RPMI7951 (cell line): ENCODE measurements at places on chromosomes 12 and 14. TPM values are rescaled to one million over a fixed set of nuclear protein-coding genes. Genes with fewer than 3 reads are reported as not detected.

PAH gene
- not detected in 2 replicates for total RNA-seq

HDAC7 gene
- total RNA-seq = 13.9 and 16.0 TPM in 2 replicates

SERPINA9 gene
- not detected in 2 replicates for total RNA-seq

OAS1 gene
- total RNA-seq = 12.4 and 13.1 TPM in 2 replicates

PDZRN4 gene
- not detected in 2 replicates for total RNA-seq

TMBIM6 gene
- total RNA-seq = 653 and 692 TPM in 2 replicates

AQP5 gene
- not detected in 2 replicates for total RNA-seq

TMEM229B gene
- 3.7 TPM in 2 replicates for total RNA-seq

OR6C70 gene
- not detected in 2 replicates for total RNA-seq

GALC gene
- 10.8 and 14.8 TPM in 2 replicates for total RNA-seq

ARL6IP4 gene
- 101 and 174 TPM in 2 replicates for total RNA-seq

CD4 gene
- 3.5 and 5.4 TPM in 2 replicates for total RNA-seq

CSRP2 gene
- total RNA-seq = 64.2 and 86.6 TPM in 2 replicates

SINHCAF gene
- 31.4 and 32.7 TPM in 2 replicates for total RNA-seq

TAS2R42 gene
- total RNA-seq = not detected in 2 replicates

FGF23 gene
- not detected in 2 replicates for total RNA-seq

CCDC38 gene
- not detected in 2 replicates for total RNA-seq

LUM gene
- 56.5 and 102 TPM in 2 replicates for total RNA-seq

PMCH gene
- total RNA-seq = not detected in 2 replicates

FAM222A gene
- total RNA-seq = 0.24 and 0.39 TPM in 2 replicates

POC1B gene
- 10.7 and 19.9 TPM in 2 replicates for total RNA-seq

TEX22 gene
- not detected in 2 replicates for total RNA-seq

INHBE gene
- total RNA-seq = 0.24 and 0.88 TPM in 2 replicates

TAS2R7 gene
- total RNA-seq = not detected in 2 replicates

SCN8A gene
- 0.29 and 0.60 TPM in 2 replicates for total RNA-seq

P2RX4 gene
- 8.9 and 10.1 TPM in 2 replicates for total RNA-seq

METAP2 gene
- 62.2 and 72.0 TPM in 2 replicates for total RNA-seq

LRRC9 gene
- total RNA-seq = not detected in 2 replicates

GUCY2C gene
- total RNA-seq = not detected in 2 replicates

GYS2 gene
- total RNA-seq = not detected in 2 replicates

EGLN3 gene
- 3.2 and 4.4 TPM in 2 replicates for total RNA-seq

BMP4 gene
- total RNA-seq = 76.8 and 77.1 TPM in 2 replicates

DHRS2 gene
- total RNA-seq = 7.1 and 8.7 TPM in 2 replicates

ACOT4 gene
- 3.0 and 3.6 TPM in 2 replicates for total RNA-seq

SPX gene
- 0.60 and 1.3 TPM in 2 replicates for total RNA-seq

TUBA1A gene
- 649 and 744 TPM in 2 replicates for total RNA-seq

SLC25A21 gene
- total RNA-seq = 0.68 and 0.84 TPM in 2 replicates

C1RL gene
- 7.1 and 9.0 TPM in 2 replicates for total RNA-seq

SERPINA10 gene
- total RNA-seq = not detected in 2 replicates

GLS2 gene
- 0.20 TPM in 1 of 2 replicates, not detected in the other for total RNA-seq
